Neural progenitor cell (in vitro differentiated cells): ENCODE measurements at places on chromosomes 12 and 14. TPM values are rescaled to one million over a fixed set of nuclear protein-coding genes. Genes with fewer than 3 reads are reported as not detected.
A peak's percentile ranks its signal among the peaks of the same experiment; 100 is the strongest.

DNA sequence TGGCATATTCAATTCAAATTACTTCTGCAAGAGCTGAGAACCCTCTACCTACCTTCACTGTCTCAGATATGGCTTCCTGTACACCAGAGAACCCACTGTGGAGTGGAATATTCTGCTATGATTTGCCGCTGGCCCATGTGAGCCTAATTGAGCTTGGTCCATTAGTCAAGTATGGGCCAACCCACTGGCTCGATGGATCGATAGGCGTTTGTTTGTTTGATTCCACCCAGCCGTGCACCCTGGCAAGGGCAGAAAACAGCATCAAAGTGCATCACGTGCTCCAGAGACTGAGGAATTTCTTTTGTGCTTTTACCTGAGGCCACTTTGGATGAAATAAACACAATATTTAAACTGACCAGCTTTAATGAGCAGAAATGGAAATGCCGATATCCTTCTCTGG is 426.3 kb downstream of the AACS start:
- no peak overlapping the region for H3K27ac ChIP-seq
- no peaks in the 10 kb centered on the region for H3K4me1 ChIP-seq
- no peak overlapping the region for H3K4me3 ChIP-seq
- no peaks in the 10 kb centered on the region for H3K36me3 ChIP-seq
- H3K27me3 ChIP-seq = no peaks in the 10 kb centered on the region

- no peak for DNase-seq
- no peak overlapping the region for H3K4me3 ChIP-seq
- H3K4me1 ChIP-seq = peaks cover 20% of the 10 kb centered on the region
- no peak overlapping the region for H3K27ac ChIP-seq
These were observed 6.7 kb downstream of the RAB15 start for GRCh38 chr14:64965356-64966000.

- DNase-seq = no peak
- H3K27me3 ChIP-seq = no peaks in the 10 kb centered on the region
- peaks cover 24% of the 10 kb centered on the region for H3K4me1 ChIP-seq
- H3K27ac ChIP-seq = no peak overlapping the region
- H3K36me3 ChIP-seq = no peaks in the 10 kb centered on the region
- H3K4me3 ChIP-seq = no peak overlapping the region
These were observed 488.8 kb upstream of the CCDC196 start for GRCh38 chr14:65997347-65997746.

DNA sequence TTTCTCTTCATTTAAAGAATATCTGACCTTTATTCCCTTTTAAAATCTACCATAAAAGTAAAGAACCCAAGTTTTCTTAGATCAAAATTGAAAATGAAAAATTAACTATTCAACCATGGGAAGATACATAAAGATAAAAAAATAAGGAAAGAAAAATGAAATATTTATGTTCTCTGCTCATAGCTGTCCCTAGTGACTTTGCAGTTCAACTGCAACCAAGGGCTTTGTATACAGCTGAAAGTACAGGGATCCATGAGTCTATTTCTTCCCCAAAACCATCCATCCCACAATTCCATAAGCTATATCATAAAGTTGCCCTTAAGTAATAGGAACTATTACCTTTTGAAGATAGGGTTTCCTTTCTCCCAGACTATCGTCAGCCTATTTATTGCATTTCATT is 113.1 kb downstream of the ITPR2 start:
- no peak overlapping the region for H3K27ac ChIP-seq
- H3K27me3 ChIP-seq = no peaks in the 10 kb centered on the region
- DNase-seq = no peak
- H3K36me3 ChIP-seq = no peaks in the 10 kb centered on the region
- H3K4me1 ChIP-seq = no peaks in the 10 kb centered on the region

Gene TEX52
- not detected in 2 replicates for total RNA-seq

- no peak overlapping the region for H3K4me3 ChIP-seq
- H3K27ac ChIP-seq = no peak overlapping the region
- no peaks in the 10 kb centered on the region for H3K4me1 ChIP-seq
- no peak for DNase-seq
- H3K36me3 ChIP-seq = no peaks in the 10 kb centered on the region
These were observed 47.9 kb downstream of the SYNE3 start for GRCh38 chr14:95468448-95469133.

GRCh38 chr12:27488479-27488878 is 35.5 kb upstream of the PPFIBP1 start:
- no peak overlapping the region for H3K27ac ChIP-seq
- DNase-seq = no peak
- no peak overlapping the region for H3K4me3 ChIP-seq
- H3K4me1 ChIP-seq = no peaks in the 10 kb centered on the region
- H3K36me3 ChIP-seq = no peaks in the 10 kb centered on the region
- H3K27me3 ChIP-seq = no peaks in the 10 kb centered on the region

DNA sequence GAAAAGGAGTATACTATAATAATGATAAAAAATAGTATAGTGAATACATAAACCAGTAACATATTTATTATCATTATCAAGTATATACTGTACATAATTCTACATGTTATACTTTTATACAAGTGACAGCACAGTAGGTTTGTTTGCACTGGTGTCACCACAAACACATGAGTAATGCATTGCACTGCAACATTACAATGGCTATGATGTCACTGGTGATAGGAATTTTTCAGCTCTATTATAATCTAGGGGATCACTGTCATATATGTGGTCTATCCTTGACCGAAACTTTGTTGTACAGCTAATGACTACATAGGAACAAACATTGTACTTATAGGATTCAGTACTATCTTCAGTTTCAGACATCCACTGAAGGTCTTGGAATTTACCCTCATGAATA is 165.8 kb upstream of the SYT1 start:
- no peak for DNase-seq
- H3K4me1 ChIP-seq = no peaks in the 10 kb centered on the region
- no peaks in the 10 kb centered on the region for H3K27me3 ChIP-seq
- no peak overlapping the region for H3K4me3 ChIP-seq

- H3K4me1 ChIP-seq = no peaks in the 10 kb centered on the region
- H3K36me3 ChIP-seq = no peaks in the 10 kb centered on the region
- no peak for DNase-seq
- H3K27me3 ChIP-seq = no peaks in the 10 kb centered on the region
- no peak overlapping the region for H3K27ac ChIP-seq
These were observed 15.8 kb downstream of the C12orf43 start for GRCh38 chr12:121000530-121000929.

- no peak overlapping the region for H3K4me3 ChIP-seq
- no peaks in the 10 kb centered on the region for H3K27me3 ChIP-seq
- DNase-seq = no peak
- no peaks in the 10 kb centered on the region for H3K36me3 ChIP-seq
- H3K4me1 ChIP-seq = peaks cover 9% of the 10 kb centered on the region
- H3K27ac ChIP-seq = no peak overlapping the region
These were observed 1.5 kb downstream of the KRT73 start for GRCh38 chr12:52616680-52617402.

- no peaks in the 10 kb centered on the region for H3K4me1 ChIP-seq
- DNase-seq = peak; percentile 51
- no peak overlapping the region for H3K27ac ChIP-seq
- no peak overlapping the region for H3K4me3 ChIP-seq
- no peaks in the 10 kb centered on the region for H3K36me3 ChIP-seq
These were observed 129.9 kb upstream of the GRIN2B start for GRCh38 chr12:14111230-14111865.

GRCh38 chr12:67364228-67364627 is 95.1 kb downstream of the CAND1 start:
- DNase-seq = no peak
- H3K4me3 ChIP-seq = no peak overlapping the region
- H3K36me3 ChIP-seq = no peaks in the 10 kb centered on the region
- no peaks in the 10 kb centered on the region for H3K27me3 ChIP-seq

GRCh38 chr12:14949631-14950030 is 11.3 kb upstream of the ERP27 start:
- H3K36me3 ChIP-seq = no peaks in the 10 kb centered on the region
- DNase-seq = no peak
- no peak overlapping the region for H3K4me3 ChIP-seq
- H3K27ac ChIP-seq = no peak overlapping the region

Gene RPGRIP1
- 0.47 and 3.4 TPM in 2 replicates for total RNA-seq
